ENCODE measurements at places on chromosomes 5 and 9.

DNA sequence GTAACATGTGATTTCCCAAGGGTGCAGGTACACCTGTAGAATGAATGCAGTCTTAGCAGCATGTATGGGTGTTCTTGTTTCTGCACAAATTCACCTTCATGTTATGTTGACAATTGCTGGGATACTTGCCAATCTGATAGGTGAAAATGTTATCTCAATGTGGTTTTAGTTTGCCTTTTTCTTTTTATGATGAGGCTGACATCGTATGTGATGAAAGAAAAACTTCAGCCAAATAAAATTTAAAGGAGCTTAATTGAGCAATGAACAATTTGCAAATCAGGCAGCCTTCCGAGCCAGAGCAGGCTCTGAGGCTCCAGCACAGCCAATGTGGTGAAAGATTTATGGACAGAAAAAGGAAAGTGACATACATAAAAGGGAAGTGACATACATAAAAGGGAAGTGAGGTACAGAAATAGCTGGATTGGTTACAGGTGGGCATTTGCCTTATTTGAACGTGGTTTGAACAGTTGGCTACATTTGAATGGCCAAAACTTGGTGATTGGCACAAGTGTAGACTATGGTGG, 10.5 kb downstream of the TAL2 start:
- no peak for DNase-seq

GRCh38 chr9:68780380-68780712, 75.3 kb downstream of the PIP5K1B start:
- DNase-seq = no peak

GRCh38 chr9:76687861-76688391, 76.3 kb upstream of the PCA3 start:
- DNase-seq = no peak

GRCh38 chr9:131530546-131530919, 530 bp downstream of the UCK1 start:
- DNase-seq = peak; percentile 44

DNA sequence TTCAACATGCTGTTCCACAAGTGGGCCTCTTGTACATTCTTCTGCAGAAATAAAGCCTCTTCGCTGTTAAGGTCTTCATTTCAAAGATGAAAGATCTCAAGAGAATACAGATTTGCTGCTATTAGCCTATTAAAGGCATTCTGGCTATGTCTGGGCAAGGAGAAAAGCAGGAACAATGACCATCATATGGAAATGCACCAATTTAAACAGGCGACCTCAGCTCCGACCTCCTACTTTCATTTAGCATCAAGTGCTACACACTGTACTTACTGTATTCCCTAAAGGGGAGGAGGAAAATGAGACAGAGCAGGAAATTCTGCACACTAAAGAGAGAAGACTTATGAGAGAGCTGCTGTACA, 64.8 kb downstream of the HABP4 start:
- no peak for DNase-seq

DNA sequence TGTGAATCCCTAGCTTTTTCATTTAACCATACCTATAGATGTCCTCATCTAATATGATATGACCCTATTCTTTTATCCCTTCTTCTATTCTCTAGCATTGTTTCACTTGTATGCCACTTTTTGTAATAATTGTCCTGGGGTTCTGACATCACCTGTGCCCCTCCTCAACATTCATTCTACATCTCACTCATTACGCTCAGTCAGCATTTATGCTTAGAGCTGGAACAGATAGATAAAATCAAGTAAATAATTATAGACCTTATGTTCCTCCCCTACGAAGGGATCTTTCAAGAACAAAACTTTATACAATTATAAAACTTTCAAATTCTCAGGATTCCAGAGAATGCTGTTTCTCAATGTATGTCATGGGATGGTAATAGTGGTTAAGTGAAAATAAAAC, 18.0 kb downstream of the GABRA6 start:
- DNase-seq = no peak

DNA sequence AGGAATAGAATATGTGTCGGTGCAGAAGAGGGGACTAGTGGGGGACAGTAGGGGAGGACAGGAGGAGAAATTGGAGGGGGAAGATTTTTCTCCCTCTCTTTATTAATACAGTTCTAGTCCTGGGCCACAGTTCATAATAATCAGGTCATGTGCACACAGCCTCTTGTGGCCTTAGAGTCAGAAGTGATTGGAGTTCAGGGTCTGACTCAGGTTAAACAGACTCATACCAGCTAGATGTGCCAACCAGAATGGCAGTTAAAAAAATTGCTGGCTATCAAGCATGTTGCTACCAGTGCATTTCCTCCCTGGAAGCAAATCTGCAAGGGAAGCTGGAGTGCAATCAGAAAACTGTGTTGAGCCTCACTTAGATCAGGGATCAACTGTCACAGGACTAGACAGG, 132.7 kb upstream of the MAP1B start:
- DNase-seq = no peak

DNA sequence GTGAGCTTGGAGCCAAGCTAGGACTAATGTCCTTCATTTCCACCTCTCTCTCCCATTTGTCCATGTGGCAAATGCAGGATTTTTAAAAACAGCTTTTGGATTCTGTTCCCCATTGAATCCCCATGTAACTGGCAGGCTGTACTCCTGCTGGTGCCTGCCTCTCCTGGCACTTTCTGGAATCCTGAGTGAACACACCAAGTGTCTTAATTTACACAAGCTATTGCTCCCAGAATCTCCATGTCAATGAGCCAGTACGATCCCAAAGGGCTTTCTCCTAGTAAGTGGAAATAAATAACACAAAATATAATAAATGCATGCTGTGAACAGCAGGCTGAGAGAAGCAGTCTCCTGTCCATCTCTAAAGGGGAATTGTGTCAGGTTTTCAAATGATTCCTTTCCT, 88.4 kb upstream of the WWC1 start:
- DNase-seq = no peak

DNA sequence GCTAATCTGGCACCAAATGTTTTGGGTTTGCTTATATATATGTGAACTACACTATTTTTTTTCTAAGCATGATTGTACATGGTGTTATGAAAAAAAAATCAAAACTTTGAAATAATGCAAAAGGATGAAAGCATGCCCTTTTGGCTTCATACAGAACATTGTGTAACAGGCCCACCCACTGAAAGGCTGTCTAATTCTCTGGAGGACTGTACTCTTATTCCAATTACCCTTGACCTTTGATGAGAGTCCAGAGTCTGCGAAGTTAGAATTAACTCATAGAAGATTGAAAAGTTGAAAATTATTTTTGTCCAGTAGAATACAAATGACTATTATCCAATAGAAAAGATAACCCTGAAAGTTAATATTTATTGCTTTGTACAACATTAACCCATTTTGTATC, 117.4 kb downstream of the ADAMTS12 start:
- no peak for DNase-seq

GRCh38 chr5:41978676-41979075, 53.6 kb downstream of the FBXO4 start:
- no peak for DNase-seq

DNA sequence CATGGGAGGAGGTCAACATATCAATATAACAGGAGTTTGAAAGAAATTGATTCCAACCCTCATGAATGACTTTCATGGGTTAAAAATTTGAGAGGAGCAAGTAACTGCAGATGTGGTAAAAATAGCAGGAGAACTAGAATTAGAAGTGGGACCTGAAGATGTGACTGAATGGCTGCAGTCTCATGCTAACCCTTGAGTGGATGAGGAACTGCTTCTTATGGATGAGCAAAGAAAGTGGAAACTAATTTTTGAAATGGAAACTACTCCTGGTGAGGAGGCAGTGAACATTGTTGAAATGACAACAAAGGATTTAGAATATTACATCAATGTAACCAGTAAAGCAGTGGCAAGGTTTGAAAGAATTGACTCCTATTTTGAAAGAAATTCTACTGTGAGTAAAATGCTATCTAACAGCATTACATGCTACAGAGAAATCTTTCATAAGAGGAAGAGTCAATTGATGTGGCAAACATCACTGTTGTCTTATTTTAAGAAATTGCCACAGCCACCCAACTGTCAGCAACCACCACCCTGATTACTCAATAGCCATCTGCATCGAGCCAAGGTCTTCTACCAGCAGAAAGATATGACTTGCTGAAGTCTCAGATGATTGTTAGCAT, 1683.2 kb downstream of the MAT2B start:
- no peak for DNase-seq

- no peak for DNase-seq
These were observed 188.9 kb downstream of the MPDZ start for GRCh38 chr9:13090628-13091027.

- no peak for DNase-seq
These were observed 801.5 kb upstream of the DMAC1 start for GRCh38 chr9:8600914-8601680.

DNA sequence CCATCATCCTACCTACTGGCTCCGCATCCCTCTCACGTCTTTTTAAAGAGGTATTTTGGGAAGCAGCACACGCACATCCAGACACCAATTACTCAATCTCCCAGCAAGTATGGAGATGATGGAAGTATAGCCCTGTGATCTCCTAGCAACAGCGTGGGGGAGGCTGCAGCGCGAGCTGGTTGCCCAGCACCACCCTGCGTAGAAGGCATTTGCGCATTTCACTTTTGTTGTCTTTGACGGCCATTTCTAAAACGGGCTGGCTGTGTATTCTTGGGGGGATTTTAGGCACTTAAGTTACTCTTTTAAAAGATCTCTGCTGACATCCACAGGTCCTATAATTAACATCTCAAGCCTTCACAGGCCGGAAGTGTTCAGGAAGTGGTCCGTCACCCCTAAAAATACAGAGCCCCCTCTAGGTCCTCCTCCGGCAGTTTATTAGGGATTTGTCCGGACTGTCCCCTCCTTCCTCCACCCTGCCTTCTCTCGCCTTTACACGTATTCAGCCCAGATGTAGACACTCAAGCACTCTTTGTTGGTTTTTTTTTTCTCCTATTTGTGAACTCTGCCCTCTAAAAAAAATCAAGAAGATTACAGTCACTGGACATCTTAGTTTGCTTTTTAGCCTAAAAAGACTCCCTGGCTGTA, 371.4 kb downstream of the NTRK2 start:
- no peak for DNase-seq

GRCh38 chr9:133836001-133836758, 98.0 kb upstream of the SARDH start:
- DNase-seq = no peak
